ENCODE measurements at places on chromosomes 5 and 9.

DNA sequence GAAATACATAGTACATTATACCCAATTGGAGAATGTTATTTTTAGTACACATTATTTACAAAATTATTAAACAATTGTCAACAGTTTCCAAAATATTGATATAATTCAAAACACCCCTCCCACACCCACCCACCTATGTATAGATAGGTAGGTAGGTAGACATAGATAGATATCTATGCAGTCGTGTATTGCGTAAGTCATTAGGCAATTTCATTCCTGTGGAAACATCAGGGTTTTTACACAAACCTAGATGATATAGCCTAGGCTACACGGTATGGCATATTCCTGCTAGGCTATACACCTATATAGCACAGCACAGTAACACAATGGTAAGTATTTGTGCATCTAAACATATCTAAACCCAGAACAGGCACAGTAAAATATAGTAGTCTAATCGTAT is 377.3 kb downstream of the ANXA1 start:
- no peak for DNase-seq

DNA sequence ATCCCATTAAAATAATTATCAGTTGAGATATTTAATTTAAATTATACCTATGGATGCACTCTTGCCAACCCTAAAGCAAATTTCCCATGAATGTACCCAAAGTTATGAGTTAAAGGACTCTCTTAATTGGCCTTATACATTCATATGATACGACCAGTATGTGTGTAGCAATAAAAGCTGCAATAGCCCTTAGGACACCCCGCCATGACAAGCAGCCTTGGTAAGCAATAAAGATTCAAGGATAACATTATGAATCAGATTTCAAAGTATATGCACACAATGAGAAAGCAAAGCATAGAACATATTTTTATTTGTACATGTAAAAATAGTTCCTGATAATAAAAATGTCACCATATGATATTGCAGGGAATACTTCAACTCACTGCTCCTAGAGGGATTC is 1699.3 kb upstream of the CDH9 start:
- no peak for DNase-seq

GRCh38 chr5:96391921-96392320 is 41.1 kb downstream of the PCSK1 start:
- no peak for DNase-seq

DNA sequence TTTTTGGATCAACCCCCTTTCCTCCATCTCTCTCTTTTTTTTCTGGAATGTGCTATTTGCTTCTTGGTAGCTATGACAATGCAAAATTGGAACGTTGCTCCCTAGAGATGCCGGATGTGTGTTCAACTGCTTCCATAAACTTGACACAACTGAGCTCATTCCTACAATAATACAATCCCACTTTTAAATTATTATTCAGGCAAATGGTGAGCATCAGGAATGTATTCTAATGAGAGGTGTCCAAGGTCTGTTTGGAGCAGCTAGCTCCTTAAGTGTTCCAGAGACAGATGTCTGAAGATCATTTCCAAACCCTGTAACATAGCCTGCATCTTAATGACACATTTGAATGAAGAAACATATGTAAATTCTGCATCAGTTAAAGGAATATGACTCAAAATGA is 518.4 kb downstream of the TAF11L14 start:
- DNase-seq = no peak

GRCh38 chr9:34570809-34571480 is 18.6 kb downstream of the CNTFR start:
- no peak for DNase-seq

DNA sequence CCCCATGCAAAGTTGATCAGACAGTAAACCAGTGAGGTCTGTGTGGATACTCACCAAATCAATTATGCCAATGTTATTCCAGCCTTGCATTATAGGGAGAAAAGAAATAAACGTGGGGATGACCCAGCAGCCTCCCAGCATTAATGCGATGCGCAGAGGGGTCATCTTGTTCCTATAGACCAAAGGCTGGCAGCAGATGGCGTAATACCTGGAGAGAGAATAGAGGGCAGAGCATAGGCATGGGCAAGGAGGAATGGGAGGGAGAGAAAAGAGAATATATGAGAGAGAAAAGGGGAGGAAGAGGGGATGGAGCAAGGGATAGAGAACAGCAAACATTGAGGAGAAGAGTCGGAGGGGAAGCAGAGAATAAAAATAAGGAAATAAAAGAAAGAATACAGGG is 131.2 kb downstream of the HTR4 start:
- no peak for DNase-seq

DNA sequence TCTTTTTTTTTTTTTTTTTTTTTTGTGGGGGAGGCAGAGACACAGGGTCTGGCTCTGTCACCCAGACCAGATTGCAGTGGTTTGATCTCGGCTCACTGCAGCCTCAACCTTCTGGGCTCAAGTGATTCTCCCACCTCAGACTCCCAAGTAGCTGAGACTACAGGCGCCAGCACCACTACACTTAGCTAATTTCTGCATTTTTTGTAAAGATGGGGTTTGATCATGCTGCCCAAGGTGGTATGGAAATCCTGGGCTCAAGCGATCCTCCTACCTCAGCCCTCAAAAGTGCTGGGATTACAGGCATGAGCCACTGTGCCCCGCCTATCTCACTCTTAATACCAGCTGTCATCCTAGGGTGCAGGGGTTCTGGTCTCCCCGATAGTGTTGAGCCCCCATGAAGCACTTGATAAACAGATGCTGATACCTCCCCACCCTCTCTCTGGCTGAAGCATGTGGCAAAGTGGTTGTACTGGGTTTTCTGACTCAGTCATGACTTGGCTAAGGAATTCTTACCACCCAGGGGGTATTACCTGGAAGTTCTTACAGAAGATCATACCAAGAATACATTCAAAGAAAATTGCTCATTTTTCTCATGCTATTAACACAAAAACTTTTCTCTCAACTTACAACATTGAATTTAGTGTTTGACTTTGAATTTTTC is 110.2 kb upstream of the DAPK1 start:
- DNase-seq = no peak

- no peak for DNase-seq
Measured at GRCh38 chr5:4373051-4373820, 766.9 kb upstream of the ADAMTS16 start.

DNA sequence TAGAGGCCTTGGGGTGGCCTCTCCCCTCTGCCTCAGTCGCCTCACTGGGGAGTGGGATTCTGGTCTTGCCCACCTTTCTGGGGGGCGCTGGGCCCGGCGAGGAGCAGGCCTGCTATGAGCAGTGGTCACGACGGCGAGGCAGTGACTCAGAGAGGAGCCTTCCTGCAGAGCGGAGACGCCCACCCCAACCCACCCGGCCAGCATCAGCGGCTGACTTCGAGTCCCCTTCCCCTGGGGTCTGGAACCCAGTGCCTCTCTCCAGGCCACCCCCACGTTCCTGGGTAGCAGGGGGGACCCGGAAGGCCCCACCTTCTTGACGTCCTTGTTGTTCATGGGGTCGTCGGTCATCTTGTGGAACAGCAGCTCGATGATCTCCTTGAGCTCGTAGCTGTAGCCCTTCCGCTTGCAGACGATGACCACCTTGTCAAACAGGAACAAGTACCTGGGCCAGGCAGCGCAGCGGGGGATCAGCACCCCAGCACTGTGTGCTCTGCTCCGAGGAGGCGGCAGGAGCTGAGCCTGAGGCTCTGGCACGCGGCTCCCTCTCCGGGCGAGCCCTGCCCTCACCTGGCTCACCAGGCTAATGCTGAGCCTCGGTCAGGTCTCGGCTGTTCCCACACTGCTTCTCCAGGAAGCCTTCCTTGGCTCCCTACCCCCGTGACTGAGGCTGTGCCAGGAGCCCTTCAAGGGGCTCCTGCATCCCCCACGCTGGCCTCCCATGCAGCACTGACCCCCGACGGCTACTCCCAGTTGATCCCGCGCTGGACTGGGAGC is 50.1 kb upstream of the SARDH start:
- no peak for DNase-seq

DNA sequence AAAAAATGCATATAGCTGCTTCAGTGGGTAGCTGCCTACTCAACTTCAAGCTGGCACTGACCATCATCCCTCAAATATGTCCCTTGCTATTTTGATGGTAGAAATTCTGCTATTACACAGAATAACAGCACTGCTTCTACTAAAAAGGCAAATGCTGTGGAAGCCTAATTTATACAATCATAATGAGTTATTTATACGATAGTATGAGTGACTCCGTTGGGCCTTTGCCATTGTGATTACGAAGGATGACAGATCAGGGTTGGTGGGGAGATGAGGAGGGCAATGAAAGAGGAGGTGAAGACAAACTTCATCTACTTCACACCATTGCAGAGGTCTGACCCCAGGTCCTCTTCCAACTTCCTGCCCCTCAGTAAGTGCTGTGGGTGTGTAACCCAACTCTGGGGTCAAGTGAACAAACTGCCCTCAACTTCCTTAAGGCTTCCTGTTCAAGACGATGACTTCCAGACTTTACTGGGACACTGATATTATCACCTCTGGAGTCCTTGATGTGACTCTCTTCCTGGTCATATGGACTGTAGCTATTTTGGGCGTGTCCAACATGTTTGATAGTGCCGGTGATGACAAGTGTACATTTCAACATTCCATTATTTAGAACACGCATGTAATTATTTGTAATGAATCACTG is 74.1 kb upstream of the RPS23 start:
- no peak for DNase-seq

- no peak for DNase-seq
Measured at GRCh38 chr5:6085341-6085860, 292.9 kb downstream of the MED10 start.

DNA sequence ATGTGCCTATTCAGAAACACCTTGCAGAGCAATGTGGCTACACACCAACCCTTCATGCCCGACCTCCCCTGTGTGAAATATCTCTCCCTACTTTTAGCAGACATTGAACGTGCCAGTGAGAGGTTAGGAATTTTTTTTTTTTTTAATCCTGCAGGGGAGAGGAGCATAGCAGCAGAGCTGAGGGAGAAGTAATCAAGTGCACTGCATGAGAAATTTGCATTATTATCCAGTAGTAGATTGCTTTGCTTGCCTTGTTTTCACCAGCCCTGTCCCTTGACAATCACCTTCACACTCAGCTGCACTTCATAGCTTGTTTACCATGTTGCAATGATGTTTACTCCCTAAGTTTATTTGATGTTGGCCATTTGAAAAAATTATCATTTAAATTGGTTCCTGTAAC is 489.6 kb upstream of the ZNF608 start:
- no peak for DNase-seq

Measured in AG04449 (cell line).